ENCODE measurements at places on chromosomes 16 and 17.

GRCh38 chr16:17461951-17462729 lies 8.6 kb downstream of the XYLT1 start:
- DNase-seq: no peak

DNA sequence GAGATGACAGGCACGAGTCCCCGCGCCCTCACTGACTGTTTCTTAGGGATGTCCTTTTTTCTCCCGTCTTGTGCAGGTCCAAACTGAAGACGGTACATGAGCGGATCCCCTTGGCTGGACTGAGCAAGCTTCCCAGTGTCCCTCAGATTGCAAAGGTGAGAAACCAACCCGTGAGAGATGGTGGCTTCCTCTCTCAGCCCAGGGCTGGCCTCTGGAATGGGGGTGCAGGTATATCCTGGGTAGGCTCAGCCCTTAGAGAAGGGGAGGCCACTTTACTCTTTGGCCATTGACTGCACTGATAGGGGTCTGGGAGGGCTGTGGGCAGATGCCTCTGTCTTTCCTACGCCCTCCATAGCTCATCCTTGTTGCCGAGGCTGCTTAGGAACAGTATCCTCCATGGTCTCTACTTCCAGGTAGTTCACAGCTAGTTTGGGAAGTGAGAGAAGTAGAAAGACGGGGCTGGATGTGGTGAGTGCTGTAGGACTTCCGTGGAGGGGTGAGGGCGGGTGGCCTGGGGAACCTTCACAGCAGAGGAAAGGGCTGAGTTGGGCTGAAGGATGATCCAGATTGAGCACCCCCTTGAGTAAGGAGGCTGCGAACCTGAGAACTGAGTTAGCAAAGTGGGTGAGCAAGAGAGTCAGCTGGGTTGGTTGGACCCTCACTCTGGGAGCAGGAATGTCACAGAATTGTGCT lies 83.0 kb downstream of the OR1D5 start:
- DNase-seq: no peak

GRCh38 chr16:24491731-24492130 lies 47.6 kb upstream of the RBBP6 start:
- DNase-seq: no peak

DNA sequence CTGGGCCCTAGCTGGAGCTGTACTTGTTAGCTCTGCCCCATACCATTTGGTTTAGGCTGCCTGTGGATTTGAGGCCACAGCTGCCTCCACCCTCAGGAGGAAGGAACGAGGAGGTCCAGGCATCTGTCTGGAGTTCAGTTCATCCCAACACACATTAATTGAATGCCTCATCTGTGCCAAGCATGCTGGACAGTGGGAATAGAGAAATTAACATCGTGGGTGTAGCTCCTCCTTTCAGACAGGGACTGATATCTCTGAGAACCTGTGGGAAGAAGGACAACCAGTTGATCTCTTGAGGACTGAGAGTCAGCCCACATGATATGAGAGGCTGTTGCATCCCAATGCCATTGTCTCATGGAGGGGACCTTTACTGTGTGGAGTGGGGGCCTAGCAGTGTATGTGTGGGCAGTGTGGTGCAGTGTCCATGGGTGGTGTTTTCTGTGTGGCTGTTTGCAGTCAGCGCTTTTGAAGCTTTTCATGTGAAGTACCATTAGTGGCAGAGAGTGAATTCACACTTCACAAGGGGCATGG lies 29.4 kb upstream of the DDX52 start:
- no peak for DNase-seq

DNA sequence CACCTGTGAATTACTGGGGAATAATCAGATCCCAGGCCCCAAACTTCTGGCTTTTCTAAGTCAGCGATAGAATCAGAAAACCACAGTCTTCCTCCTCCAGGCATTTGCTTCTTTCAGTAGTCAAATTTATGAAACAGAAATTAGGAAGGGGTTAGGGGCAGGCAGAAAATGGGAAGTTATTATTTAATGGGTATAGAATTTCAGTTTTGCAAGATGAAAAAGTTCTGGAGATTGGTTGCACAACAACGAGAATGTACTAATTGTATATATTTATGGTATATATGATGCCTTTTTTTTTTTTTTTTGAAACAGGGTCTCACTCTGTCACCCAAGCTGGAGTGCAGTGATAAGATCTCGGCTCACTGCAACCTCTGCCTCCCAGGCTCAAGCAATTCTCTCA lies 23.5 kb downstream of the ORC6 start:
- DNase-seq: no peak

- DNase-seq: no peak
These were observed 94.6 kb downstream of the BANP start for GRCh38 chr16:88045820-88046303.

DNA sequence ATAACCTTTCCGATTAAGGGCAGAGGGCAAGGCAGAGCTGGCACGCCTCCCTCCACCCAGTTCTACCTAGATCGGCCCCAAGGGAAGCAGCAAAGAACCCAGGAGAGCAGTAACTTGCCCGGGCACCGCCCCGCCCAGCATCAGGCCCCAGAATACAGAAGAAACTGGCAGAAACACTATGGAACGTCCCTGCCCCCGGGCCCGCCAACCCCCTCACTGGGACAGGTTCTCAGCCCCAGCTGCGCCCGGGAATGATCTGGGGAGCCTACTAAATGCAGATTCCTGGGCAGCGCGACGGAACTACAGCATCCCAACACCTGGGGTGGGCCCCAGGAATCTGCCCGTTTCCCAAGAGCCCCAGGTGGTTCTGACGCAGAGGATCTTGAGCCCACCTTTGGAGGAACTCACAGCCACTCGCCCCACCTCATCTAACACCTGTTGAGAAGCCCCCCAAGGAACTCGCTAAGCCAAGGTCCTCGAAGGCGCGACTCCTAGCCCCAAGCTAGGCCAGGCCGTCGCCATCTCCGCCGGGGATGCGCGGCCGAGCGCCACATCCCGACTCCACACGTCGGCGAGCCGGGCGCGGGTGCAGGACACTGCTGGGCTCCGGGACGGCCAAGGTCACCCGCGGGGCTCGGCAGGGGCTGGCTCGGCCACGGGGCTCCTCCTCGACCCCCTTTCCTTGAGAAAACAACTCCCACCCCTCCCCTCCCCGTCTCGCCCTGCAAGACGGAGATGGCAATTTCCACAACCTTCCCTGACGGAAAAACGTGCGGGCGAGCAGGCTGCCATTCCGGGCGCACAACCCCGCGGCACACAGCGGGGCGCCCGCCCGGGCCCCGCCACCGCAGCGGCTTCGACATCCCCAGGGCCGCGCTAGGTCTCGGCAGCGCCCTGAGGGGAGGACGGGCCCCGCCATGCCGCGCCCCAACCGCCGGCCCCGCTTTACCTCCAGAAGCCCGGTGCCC lies 913 bp downstream of the CDIP1 start:
- no peak for DNase-seq

DNA sequence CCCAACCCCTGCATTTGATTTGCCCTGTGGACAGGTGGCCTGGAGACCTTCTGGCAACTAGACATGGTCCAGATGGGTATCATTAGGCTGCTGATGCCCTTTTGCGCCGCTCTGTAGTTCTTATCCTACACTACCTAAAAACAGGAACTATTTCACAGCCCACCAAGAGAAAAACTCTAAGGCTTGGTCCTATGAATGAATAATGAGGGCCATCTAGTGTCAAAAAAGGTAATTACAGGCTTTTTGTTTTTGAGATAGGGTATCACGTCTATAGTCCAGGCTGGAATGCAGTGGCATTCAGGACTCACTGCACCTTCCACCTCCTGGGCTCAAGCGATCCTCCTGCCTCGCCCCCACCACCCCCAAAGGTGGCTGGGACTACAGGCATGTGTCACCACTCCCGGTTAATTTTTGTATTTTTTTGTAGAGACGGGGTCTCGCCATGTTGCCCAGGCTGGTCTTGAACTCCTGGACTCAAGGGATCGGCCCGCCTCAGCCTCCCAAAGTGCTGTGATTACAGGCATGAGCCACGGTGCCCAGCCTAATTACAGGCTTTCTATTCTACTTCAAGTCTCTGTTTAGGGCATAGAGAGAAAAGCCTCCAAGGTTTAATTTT lies 20.9 kb downstream of the COIL start:
- DNase-seq: peak; percentile 63

GRCh38 chr16:4935241-4935855 lies 1.6 kb downstream of the PPL start:
- DNase-seq: no peak

GRCh38 chr17:34275881-34276280 lies 5.9 kb downstream of the CCL7 start:
- DNase-seq: no peak

GRCh38 chr17:82691714-82692113 lies 6.8 kb downstream of the RAB40B start:
- no peak for DNase-seq

All from NCI-H1436 (cell line).